ENCODE measurements at places on chromosomes 3 and 15.

DNA sequence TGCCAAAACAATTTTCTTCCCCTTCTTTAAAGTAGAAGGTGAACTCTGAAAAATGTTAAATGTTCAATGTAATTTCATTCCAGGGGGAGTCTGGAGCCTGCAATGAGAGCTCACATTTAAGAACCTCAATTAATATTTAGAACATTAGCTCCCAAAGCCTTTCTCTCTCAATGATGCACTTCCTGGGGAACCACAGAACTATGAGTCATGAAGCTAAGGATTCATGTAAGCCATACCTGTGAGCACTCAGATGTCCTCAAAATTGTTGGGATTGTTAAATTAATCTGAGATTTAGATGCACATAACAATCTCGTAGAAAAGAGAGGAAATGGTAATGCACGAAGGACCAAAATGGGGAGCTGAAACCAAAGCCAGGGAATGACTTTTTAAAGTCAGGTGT is 244.2 kb upstream of the LRIG1 start:
- no peak for DNase-seq

DNA sequence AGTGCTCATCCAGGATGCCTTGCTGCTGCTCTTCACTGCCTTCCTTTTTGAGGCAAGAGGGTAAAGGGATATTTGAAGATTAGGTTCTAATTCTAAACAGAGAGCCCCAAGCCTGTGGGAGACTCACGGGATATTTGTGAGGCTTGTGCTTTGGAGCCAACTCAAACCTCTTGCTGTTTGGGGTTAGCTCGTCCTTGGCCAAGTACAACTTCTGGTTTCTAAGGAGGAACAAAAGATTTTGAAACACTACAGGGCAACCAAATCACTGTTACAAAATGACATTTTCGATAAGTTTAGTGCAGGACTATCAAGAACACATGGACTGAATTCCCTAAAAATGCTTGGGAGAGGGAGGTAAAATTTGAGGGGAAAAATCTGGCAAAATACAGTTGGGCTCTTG is 190.2 kb downstream of the RORA start:
- DNase-seq, result no peak

- DNase-seq, result no peak
These were observed 171.0 kb upstream of the UMPS start for GRCh38 chr3:124558991-124559845.

- DNase-seq, result no peak
These were observed 2.3 kb downstream of the GORASP1 start for GRCh38 chr3:39104961-39105686.

- DNase-seq, result no peak
These were observed 13.6 kb upstream of the ONECUT1 start for GRCh38 chr15:52803467-52804306.

DNA sequence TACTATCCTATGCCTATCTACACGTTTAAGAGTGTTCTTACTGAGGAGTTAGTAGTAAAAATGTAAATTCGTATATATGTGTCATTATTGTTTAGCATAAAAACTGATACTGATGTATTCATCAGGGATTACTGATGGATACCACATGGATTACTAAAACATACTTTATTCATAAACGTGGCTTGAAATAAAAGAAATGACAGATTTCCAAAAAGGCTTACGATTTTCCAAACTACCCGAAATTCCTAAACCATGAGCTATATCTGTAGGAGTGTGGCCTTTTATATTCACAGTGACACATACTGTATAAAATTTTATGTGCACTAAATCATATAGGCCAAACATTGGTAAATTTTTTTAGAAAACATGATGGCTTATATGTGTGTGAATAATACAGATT is 6.9 kb downstream of the TSC22D2 start:
- DNase-seq, result no peak

DNA sequence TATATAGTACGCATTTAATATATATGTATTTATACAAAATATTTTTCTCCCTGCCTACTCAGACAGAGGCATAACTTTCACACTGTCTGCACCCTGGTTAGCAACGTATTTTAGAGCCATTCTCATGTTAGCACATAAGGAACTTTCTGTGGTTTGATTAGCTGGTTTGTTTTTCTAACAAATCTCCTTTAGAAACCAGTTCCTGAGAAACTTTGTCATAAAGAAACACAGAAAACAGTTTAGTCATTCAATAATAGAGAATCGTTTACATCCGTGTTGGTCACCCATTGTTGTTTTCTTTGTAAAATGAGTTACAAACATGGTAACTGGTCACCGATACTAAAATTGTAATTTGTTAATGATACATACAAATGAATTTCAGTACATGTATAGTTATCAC is 5.9 kb upstream of the NGRN start:
- DNase-seq, result no peak

DNA sequence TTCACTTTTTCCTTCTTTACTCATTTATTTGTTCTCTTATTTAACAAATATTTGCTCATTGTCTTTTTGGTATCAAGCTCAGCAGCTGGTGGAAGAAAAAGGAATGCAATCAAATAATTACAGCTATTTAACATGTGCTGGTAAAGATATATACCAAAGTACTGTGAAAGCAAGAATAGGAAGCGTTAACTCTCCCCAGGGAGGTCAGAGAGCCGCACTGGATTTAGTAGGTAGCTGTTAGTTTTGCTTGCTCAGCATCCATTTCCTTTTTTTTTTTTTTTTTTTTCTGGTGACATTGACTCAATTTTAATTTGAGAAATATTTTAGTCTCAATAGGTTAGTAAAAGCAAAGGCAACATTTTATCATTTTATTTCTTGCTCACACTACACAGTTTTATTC is 308.5 kb upstream of the MDFIC2 start:
- DNase-seq, result no peak

GRCh38 chr3:69203631-69204314 is 81.4 kb upstream of the LMOD3 start:
- no peak for DNase-seq

GRCh38 chr3:194532591-194532990 is 45.8 kb upstream of the ATP13A3 start:
- no peak for DNase-seq

GRCh38 chr3:58198362-58198761 is 12.4 kb downstream of the DNASE1L3 start:
- DNase-seq, result no peak

GRCh38 chr3:114878114-114878839 is 268.8 kb downstream of the ZBTB20 start:
- DNase-seq, result no peak

GRCh38 chr3:53171827-53172505 is 11.0 kb downstream of the PRKCD start:
- no peak for DNase-seq

GRCh38 chr15:71532994-71533393 is 277.4 kb upstream of the NR2E3 start:
- DNase-seq, result no peak

GRCh38 chr15:62241135-62241770 is 76.2 kb upstream of the C2CD4B start:
- DNase-seq, result peak; percentile 4

DNA sequence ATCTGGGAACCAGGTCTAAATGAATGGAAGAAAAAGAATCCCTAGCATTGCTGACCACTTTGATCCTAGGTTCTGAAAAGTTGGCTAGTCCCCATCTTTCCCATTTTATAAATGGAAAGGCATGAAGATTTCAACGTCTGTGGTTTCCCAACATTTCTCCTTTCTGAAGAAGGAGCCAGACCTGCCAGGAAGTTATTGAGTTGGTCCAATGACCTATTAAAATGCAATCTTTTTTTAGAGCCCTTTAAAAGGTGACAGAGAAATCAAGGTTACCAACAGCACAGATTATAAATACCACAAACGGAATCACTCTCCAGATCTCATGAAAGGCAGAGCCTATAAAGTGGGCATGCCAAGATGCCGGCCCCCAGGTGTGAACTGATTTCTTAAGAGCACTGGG is 505.6 kb upstream of the THBS1 start:
- no peak for DNase-seq

DNA sequence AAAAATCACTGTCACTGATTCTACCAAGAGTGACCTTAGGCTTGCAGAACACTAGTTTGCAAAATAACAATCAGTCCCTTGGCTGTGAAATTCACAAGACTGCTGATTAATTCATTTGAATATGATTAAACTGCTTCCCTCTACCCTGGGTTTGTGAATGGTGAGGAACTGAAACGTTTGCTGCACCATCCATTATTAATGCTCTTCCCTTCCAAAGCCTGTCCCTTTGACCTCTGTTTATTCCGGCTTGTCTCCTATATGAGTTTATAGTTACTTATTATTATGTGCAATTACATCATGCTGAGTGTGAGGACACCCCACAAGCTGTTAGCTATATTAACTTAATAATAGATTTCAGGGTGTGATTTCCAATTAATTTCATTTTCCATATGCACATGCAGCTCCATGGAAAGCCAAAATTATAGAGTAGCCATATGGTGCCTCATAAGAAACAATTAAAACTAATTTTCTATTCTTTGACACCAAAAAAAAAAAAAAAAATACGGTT is 96.5 kb downstream of the SUCLG2 start:
- no peak for DNase-seq

DNA sequence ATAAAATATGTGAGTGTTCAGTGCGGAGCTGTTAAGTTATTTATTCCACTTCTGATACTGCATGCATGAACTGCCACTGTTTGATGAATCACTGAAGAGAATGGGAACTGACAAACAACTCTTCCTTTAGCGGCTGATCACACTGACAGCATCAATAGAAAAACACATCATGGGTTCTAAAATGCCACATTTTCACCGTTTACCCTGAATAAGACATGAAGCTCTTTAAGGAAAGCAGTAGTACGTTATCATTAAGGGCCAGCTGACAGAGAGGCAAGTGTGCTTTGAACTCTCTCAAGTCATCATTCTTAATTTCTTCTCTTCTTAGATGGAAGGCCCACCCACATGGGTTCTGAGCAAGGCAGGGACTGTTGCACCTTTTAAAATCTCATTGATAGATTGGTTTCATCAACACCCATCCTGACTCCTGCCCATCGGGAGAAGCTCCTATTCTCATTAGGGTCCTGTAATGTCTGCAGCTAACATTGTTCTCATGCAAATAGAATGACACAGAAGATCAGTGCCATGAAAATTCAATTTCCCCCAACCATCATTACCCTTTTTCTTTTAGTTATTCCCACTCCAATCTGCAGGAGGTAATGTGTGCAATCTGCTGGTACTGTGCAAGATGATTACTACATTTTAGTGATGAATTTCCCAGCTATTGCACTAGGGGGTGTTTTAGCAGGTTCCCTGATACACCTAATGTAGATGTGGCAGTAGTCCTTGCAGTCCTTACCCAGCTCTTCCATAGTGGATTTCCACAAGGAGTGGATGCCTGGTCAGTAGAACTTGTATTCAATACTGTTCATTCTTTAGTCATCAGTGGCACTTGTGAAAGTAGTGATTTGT is 119.1 kb downstream of the ROBO2 start:
- no peak for DNase-seq

GRCh38 chr15:74395319-74396145 is 28.1 kb upstream of the CYP11A1 start:
- no peak for DNase-seq
